ENCODE measurements at places on chromosomes 16 and 17. TPM values are rescaled to one million over a fixed set of nuclear protein-coding genes. Genes with fewer than 3 reads are reported as not detected.

Gene NEURL4
- total RNA-seq, result 32.5 TPM

Gene DECR2
- 25.8 TPM for total RNA-seq

Gene PRR35
- 0.12 TPM for total RNA-seq

Gene RCVRN
- total RNA-seq, result not detected

Gene TTYH2
- total RNA-seq, result 2.1 TPM

Gene CENPX
- 188 TPM for total RNA-seq

Gene TMEM106A
- total RNA-seq, result 0.75 TPM

Gene ZNF423
- total RNA-seq, result 0.29 TPM

Gene TEKT5
- total RNA-seq, result not detected

Gene PIK3R5
- not detected for total RNA-seq

Gene KRTAP4-4
- total RNA-seq, result not detected

Gene MSLN
- 3.1 TPM for total RNA-seq

Gene ITGA3
- 379 TPM for total RNA-seq

Gene TBC1D28
- total RNA-seq, result not detected

Gene HS3ST3A1
- 0.32 TPM for total RNA-seq

Gene AKTIP
- total RNA-seq, result 23.8 TPM

Gene PABPN1L
- not detected for total RNA-seq

Gene TBC1D3D
- not detected for total RNA-seq

Gene ANKFN1
- total RNA-seq, result not detected

Gene CALCOCO2
- 81.6 TPM for total RNA-seq

Gene CCL15
- total RNA-seq, result not detected
